Amniotic epithelial cell (primary cell): ENCODE measurements at places on chromosomes 1 and 21.

DNA sequence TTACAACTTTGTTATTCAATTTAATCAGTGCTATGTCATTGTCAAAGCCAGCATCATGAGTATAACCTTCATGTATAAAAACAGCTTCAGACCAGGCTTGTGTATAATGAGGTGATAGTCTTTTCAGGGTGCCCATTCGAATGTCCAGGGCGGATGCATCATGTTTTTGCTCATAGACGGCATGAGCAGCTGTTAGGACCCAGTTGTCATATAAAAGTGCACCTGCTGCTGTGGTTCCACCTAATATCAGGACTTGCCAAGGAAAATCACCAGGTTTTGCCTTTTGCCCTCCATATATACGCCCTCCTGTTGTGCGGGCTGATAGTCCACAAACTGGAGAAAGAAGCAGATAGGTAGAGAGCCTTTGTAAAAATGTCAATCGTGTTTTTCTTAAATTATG, 14.9 kb downstream of the TARDBP start:
- DNase-seq, result no peak

GRCh38 chr1:4307911-4308545, 346.4 kb upstream of the AJAP1 start:
- DNase-seq, result no peak

DNA sequence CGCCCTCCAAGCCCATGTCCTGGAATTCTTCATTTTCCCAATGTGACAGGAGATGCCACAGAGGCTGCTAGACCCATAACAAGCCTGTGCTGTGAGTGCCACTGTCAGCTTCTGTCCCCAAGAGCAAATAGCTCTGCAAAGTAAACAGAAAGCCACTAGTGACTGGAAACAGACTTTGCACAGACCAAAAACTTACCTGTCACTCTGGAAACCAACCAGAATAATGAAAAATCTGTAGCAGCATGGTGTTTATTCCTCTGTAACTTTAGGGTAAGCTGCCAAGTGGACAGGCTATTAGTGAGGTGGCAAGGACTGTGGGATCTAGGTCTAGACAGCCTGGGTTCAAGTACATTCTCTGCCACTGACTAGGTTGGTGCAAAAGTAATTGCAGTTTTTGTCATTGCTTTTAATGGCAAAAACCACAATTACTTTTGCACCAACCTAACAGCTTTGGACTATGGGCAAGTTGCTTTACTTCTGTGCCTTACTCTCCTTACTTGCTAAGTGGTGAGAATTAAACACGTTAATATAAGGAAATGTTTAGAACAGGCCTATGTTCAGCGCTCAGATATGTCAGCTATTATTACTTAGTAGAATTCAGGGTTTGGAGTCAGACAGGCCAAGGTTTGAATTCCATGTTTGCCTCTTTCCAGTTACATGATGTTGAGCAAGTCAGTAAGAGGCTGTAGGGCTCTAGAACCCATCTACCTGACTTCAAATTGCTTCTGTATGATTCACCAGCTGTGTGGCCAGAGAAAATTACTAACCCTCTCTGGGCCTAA, at the start of gene C8B:
TSS of gene C8B (minus strand) at position 100 of the 782 bp plus-strand sequence. CDS start at position 33, 67 bp downstream.
- no peak for DNase-seq

DNA sequence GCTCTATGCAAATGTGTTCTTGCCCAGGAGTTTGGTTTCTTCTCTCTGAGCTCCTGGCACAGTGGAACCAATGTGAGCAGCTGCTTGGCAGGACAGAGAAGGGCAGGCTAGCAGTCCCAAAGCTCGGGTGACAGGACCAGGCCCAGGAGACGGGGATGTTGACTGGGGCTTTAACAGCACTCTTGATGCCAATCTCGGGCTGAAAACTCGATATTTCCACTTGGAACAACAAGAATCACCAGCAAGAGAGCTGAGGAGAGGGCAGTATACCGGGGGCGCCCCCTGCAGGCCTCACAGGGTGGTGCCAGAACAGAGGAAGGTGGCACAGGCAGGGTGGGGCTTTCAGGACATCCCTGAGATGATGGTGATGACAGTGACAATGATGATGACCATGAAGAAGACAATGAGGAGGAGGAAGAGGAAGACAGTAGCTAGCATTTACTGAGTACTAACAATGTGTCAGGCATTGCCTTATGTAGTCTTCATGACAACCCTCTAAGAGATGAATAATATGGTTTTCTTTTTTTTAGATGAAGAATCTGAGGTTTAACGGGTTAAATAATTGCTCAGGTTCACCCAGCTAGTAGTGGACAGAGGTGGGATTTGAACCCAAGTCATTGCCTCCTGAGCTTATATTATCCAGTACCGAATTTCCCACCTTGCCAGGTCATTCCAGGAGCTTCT, 2.7 kb upstream of the KCNJ9 start:
- no peak for DNase-seq

DNA sequence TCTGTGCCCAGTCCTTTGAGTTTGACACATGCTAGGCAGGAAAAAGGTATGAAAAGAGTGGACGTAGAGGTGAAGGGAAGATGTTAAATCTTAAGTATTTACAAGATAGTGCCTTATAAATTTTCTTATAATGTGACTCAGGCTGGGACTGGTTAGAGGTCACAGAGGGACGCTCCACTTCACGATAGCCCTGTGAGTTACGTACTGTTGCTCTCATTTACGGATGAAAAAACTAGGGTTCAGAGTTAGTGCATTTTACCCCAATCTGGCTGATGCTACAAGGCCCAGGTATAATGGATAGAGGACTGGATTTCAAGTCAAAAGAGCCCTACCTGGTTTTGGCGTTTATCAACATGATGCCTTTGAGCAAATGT, 1.4 kb upstream of the TUT4 start:
- DNase-seq, result no peak
